ENCODE measurements at places on chromosomes 7 and 10. TPM values are rescaled to one million over a fixed set of nuclear protein-coding genes. Genes with fewer than 3 reads are reported as not detected.

The DUSP5 gene
- total RNA-seq = 29.8 TPM

The ACTR3C gene
- total RNA-seq = 11.0 TPM

The TAS2R4 gene
- total RNA-seq = 1.2 TPM

The HERC4 gene
- 26.0 TPM for total RNA-seq

The OR2A42 gene
- total RNA-seq = not detected

The CDHR1 gene
- total RNA-seq = 126 TPM

The NRCAM gene
- 5.4 TPM for total RNA-seq

The KDM7A gene
- 54.0 TPM for total RNA-seq

The HTR7 gene
- 0.08 TPM for total RNA-seq

Data from lower leg skin (tissue), 4 donors.